ENCODE measurements at places on chromosomes 16 and 17.

GRCh38 chr17:731644-732066 lies 741 bp upstream of the TLCD3A start:
- no peak for DNase-seq

- DNase-seq: no peak
These were observed 527 bp downstream of the EIF5A start for GRCh38 chr17:7307686-7308624.

- DNase-seq: no peak
These were observed 11.8 kb downstream of the MYO1D start for GRCh38 chr17:32865141-32865540.

GRCh38 chr17:50347117-50347893 lies 1.4 kb downstream of the XYLT2 start:
- no peak for DNase-seq

DNA sequence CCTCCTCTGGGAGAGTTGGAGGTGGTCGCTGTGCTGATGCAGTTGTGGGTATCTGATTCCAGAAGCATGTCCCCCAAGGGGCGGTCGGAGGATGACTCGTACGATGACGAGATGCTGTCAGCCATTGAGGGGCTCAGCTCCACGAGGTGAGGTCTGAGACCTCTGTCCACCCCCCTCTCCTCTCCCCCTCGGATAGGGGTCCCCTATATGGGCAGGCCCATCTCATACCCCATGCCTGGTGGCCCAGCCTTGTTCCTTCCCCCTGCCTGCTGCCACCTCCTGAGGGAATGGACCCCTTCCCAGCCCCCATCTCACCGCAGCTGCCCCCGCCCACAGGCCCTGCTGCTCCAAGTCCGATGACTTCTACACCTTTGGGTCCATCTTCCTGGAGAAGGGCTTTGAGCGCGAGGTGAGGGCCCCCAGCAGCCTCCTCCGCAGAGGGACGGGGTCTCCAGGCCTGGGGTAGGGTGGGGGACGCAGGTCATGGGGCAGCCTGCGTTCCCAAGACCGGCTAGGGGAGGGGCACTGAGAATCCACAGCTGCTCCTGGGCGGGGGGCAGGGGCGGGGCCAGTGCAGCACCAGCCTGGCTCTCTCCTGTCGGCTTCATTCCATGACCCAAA lies 39.2 kb downstream of the ADCY7 start:
- no peak for DNase-seq

DNA sequence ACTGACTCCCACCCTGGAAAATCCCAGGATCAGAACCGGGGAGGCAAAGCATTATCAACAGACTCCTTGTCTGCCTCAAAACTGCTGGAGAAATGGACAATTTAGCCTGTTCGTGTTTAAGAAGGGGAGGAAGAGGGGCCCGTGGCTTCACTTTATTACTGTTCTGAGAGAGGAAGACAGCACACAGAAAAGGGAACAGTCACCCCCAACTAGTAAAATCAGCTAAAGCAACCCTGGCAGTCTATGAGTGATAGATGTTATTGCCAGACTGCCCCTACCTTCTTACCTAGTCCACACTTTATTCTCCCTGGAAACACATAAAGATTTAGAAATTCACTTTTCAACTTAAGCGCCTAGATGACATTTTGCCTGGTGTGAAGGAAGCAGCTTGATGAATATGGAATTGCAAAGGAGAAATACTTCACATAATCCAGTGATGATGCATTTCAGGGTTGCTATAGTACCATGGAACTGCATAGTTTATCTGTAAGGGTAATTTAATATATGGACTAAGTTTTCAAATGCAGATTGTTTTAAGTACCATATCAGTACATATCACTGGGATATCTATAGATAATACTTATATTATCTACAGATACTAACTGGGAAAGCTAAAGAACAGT lies 36.9 kb upstream of the TRAP1 start:
- no peak for DNase-seq

- DNase-seq: no peak
These were observed 29.6 kb downstream of the ACSF3 start for GRCh38 chr16:89123001-89123830.

- DNase-seq: no peak
These were observed 14.2 kb upstream of the HAPSTR1 start for GRCh38 chr16:9077091-9077809.

DNA sequence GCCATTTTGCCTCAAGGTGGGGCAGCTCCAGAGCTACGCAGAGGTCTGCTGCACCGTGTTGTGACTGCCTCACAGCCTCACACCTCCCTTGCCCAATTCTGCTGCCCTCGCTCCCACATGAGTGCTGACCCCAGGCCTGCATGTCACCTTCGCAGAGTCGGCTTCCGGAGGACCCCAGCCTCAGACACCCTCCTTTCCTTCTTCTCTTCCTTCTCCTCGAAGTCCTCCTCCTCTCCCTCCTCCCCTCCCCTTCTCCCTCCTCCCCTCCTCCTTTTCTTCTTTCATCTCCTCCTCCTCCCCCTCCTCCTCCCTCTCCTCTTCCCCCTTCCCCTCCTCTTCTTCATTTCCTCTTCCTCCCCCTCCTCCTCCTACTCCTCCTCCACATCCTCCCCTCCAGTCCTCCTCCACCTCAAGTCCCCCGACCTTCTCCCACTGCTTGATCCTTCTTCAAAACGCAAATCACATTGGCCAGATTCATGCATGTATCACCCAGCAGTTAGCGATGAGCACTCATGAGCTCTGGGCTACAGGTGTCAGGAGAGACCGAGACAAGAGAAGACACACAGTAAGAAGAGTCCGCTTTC lies 243.8 kb downstream of the RBFOX3 start:
- DNase-seq: no peak

DNA sequence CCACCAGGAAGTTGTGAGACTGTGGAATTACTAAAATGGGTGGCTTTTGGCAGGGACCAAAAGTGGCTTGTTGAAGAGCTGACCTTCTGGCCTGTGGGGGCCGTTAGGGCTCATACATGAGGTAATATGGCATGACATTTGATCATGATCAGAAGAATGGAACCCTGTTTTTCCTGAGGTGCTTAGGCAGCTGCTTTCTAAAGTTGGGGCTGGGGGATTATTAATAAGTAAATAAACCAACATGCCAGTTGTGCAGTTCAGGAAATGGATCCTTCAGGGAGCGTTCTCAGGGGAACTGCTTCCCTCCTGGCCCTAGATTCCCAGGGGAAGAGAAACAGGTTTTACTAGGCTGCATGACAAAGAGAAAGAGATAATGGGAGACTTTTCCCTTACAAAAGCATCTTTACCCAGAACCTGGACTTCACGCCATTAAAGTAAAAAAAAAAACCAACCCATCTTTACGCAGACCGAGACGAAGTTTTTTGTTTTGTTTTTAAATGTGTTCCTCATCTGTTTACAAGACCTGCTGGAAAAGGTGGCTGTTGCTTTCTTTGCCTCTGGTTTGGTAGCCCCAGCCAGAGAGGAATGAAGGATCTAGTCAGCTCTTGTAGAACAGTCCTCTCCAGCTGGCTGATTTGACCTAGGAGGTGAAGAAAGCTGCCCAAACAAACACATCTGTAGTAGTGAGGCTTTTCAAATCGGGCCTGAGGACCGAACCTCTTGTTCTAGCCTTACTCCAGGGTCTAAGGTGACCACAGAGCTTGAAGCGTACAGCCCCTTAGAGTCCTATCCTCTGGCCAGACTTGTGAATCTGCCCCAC lies 22.7 kb downstream of the YPEL2 start:
- no peak for DNase-seq

DNA sequence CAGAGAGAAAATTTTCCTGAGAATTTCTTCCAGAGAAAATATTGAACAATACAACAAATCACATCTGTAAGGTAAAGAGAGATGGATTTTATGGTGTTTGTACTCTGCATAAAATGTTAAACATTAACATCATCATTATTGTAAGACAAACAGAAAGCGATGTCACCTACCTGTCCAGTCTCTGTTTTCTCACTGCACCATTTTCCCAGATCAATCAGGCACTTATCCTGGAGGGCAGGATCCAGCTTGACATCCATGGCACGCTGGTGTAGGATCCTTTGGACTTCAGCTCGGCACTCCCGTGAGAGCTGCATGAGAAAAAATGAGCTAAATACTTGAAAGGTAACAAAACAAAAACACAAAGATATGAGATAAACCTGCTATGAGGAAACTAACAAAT lies 55.9 kb upstream of the CLEC18B start:
- DNase-seq: no peak

DNA sequence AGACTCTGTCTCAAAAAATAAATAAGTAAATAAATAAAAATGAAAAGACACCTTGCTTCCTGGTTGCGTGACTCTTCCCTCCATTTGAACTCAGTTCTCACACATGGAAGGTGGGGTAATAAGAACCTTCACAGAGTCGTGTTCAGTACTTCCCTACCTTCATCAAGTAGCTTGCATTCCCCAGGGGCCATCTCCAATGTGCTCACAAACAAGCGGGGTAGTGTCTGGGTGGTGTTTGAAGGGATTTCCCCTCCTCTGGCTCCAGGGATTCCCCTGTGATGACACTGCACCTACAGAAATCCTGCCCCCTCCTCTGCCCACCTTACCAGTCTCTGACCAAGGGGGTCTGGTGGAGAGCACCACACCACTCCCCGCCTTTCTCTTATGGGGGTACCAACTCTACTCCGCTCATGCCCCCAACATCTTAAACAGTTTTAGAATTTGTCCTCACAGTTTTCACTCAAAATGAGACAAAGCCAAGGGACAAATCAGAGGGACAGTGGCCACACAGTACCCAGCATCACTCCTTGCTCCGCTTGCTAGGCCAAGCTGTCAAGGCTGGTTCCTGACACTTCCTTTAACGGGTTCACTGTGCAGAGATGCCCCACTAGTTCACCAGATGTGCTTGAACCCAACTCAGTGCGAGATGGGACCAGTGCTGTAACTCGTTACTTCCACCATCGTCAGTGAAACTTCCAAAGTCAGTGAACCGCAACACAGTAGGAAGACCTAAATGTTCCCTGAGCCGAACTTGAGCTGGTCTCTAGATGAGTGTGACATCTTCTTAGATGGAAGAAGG lies 69.1 kb downstream of the COPRS start:
- no peak for DNase-seq

DNA sequence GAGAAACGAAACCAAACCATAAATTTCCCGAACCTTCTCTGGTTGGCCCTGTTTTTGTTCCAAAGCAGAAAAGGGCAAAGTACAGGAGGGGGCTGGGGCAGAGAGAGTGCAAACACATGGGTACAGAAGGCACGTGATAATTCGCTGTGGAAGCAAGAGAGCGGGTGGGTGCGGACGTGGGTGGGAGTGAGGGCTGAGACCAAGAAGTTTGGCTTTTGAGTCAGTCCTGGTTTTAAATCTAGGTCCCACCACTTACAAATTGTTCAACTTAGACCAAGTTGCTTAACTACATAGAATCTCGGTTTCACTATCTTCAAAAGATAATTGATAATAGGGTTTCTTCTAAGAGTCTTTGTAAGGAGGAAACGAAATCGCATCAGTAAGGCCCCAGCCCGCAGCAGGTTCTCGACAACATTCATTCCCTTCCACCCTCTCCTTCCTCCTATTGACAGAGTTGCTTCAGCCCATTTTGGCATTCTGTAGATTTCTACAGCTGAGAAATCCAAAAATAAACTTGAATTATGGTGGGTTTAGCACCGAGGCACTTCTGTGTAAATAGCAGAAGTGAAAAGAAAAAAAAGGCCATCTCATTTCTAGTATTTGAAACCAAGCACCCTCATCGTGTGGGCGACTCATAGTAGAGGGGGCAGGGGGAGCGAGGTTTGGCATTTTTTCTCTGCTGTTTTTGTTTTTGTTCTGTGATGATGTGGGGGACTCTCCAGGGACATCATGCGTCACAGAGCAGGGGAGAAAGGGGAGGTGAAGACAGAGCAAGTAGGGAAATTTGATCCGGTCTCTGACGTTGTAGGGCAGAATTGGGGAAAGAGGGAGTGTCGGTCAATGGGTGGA lies 33.6 kb upstream of the CCR7 start:
- DNase-seq: no peak

DNA sequence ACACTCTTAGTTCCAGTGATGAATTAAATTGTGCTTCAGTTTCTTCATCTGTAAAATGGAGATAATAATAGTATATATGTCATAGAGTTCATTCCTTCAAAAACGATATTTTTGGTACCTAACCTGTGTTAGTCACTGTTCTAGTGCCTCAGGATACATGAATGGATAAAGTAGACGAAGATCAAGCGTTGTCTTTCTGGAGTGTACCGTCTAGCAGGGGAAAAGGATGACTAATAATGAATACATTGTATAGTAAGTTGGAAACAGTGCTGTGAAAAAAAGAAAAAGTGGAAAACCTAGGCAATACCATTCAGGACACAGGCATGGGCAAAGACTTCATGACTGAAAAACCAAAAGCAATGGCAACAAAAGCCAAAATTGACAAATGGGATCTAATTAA lies 8.6 kb downstream of the KRT10 start:
- no peak for DNase-seq

Measured in NCI-H187 (cell line).